ENCODE measurements at places on chromosomes 1 and 21. TPM values are rescaled to one million over a fixed set of nuclear protein-coding genes. Genes with fewer than 3 reads are reported as not detected.

DNA sequence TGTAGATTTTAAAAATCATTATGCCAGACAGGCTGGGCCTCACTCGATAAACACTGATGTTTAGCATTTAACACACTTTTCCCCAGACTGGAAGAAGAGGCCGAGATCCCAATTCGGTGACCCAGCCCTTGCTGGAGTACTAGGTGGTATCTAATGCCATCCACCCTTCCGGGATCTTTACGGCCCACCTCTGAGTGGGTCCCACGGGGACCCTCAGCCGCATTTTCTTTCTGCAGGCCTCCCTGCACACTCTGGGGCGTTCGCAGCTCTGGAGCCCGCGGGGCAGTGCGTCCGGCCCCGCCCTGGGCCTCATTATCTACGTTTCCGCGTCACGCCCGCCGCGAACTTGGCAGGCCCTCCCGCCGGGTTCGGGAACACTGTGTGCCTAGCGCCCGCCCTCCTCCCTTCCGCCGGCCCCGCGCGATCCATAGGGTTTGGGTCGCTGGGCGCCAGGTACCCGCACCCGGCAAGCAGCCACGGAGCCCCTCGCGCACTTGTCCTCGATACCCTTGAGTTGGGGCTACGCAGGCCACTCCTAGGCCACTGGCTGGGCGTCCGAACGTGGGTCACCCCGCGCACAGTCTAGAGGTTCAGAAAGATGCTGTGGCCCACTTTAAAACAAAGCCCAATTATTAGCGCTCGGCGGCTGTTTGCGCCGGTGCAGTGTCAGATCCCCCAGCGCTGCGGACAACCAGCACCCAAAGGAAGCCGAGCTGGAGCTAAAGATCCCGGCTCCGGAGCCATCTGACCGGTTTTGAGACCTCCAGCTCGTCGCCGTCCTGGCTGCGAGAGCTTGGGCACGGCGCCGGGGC is 950 bp upstream of the EVA1C start:
- DNase-seq, result peak; percentile 98

DNA sequence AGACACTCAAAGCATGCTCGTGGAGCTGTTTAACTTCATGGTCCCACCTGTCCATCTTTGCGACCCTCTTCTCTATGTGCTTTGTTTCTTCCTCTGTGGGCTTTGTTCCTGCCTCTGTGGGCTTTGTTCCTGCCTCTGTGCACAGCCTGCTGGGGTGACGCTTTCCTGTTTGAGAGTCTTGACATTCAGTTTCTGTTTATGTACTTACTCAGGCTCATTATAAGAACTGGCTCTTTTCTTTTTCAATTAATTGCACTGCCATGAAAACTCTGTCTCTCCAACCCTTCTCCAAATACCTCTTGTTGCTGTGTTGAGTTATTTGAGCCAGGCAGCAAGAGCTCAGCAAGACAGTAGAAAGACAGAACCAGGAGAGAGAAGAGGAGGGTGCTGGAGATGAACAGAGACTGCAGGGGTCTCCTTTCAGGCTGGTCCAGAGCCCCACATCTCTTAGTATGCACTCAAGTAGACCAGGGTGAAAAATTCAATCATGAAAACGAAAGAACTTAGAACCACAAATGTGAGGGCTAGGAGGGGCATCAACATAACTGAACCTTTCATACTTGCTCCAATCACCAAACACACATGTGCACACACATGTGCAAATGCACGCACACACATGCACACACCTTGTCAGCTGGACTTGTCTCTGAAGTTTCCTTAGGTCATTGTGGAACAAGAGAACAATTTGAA is 88.3 kb upstream of the SGIP1 start:
- DNase-seq, result no peak

DNA sequence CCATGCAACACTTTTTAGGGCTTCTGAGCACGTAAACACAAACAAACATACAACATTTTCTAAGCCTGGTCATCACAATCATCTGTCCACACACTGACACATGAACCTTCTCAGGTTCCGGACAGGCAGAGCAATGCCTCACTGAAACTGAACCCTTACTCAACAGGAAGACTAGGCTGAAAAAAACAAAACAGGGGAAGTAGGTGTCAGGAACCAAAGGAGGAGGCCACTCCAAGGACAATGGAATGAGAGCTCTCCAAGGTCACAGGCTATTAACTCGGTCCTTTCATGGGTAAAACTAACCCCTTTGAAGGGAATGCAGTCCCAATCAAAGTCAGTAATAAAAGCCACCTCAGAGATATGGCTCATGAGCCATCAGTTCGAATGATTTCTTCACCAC is 76.6 kb downstream of the FAM78B start:
- DNase-seq, result no peak

GRCh38 chr1:106897976-106898375 is 158.5 kb upstream of the PRMT6 start:
- no peak for DNase-seq

DNA sequence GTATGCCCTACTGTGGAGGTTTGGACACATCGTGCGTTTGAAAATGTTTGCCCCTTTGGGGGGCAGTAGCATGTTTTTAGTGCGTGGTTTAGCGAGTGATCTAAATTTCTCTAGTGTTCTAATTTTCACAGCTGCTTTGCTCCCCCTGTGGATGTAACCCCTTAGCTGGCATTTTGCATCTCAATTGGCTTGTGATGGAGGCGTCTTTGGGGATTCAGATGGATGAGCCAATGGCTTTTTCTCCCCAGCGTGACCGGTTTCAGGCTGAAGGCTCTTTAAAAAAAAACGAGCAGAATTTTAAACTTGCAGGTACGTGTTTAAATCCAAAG is 836 bp downstream of the CDC7 start:
- no peak for DNase-seq

The TNNI3K gene
- 34.3 TPM for total RNA-seq

GRCh38 chr1:150567717-150568593 is 11.5 kb downstream of the MCL1 start:
- peak; percentile 92 for DNase-seq

DNA sequence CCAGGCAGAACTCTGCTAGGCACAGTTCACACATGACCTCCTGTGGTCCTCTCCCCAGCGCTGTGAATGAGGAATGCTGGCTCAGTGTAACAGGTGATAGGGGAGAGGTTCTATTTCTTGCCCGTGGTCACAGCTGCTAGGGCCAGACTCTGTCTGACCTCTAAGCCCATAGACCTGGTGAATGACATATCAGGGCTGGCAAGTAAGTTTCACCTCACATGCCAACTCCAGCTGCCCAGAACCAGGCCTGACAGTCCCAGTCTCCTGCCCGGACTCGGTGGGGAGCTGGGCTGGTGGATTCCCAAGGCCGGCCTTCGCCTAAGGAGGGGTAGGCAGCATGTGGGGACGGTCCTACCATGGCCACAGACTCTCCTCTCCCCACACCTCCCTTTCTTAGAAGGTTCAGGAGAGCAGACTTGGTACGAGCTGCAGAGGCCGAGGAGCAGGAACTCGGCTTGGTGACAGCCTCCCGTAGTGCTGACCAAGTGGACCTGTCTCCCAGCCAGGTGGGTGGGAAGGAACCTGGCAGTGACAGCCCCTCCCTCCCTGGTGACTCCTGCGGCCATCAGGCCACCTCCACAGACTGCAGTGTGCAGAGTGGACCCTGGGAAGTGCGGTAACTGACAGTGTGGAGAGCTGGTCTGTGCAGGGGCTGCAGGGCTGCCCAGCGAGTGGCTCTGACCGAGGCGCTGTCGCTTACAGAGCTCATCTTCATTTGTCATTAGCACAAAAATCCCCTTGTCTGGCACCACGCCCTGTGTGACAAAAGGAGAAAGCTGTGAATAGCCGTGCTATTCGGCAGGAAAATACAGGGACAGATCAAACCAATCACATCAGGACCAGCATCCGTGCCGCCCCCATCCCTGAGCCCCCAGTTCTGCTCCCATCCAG is 74.6 kb downstream of the SCCPDH start:
- no peak for DNase-seq

- DNase-seq, result no peak
Measured at GRCh38 chr1:10936998-10937901, 75.2 kb upstream of the TARDBP start.

Measured in right cardiac atrium (tissue), 5 donors.